Breast epithelium (tissue), 4 donors: ENCODE measurements at places on chromosomes 4 and X. TPM values are rescaled to one million over a fixed set of nuclear protein-coding genes. Genes with fewer than 3 reads are reported as not detected.

DNA sequence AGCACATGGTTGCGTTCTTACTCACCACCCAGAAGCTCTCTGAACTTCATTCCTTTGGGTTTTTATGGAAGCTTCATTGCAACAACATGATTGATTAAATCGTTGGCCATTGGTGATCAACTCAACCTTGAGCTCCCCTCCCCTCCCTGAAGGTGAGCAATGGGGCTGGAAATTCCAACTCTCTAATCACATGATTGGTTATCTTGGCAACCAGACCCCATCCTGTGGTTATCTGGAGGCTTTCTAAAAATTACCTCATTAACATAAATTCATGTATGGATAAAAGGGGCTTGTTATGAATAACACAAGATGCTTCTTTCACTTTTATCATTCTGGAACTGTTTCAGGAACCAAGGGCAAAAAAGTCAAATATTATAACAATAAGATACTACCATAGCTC, 34.6 kb upstream of the NMU start:
- DNase-seq = no peak

DNA sequence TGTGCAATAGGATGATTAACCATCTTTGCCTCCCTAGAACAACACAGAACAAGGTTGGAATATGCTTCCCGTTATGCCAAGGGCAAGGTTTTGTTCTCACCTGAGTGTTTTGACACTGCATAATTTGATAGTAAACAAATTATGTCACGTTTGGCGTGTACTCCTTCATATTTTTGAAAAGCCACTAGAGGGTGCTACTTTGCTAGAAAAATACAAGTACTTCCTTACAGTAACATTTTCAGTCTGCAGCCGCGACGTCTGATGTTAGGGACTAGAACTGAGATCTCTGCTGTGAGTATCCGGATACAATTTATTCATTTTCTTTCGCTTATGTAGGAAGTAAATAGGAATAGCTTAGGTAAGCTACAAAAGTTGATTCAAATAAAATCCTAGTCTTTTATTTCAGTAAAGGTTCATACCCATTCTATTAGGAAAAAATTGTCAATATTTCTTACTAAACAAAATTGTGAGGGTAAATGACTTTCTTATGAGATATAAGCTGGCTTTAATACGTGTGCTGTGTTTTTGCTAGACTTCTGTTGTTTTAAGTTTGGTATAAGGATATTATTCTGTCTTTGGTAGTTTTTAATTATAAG, 181.1 kb upstream of the WDFY3 start:
- peak; percentile 31 for DNase-seq

GRCh38 chr4:78512357-78512920, 39.1 kb upstream of the ANXA3 start:
- DNase-seq = no peak

The RAB39B gene
- 0.73 TPM for total RNA-seq

DNA sequence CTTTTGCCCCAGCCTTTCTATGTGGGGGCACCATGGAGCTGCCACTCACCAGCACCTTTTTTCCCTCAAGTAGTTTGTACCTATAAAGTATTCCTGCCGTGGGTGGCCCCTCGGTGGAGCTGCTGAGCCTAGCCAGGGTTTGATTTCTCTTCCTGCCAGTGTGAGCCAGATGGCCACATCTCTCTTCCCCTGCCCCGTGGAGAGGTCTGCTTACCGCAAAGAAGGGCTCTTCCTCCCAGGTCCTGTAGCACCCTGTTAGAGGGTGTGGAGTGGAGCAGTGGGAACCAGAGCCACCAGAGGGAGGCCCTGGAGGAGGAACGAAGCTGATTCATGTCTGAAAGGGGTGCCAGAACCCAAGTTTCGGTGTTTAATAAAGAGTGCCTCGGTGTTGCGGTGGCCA, 95.4 kb downstream of the PTTG2 start:
- DNase-seq = no peak
